ENCODE measurements at places on chromosomes 13 and 19.

GRCh38 chr19:8108560-8109445 lies 40.6 kb downstream of the FBN3 start:
- DNase-seq, result no peak

- no peak for DNase-seq
Observed at GRCh38 chr13:114019367-114019766, 45.5 kb upstream of the C13orf46 start.

DNA sequence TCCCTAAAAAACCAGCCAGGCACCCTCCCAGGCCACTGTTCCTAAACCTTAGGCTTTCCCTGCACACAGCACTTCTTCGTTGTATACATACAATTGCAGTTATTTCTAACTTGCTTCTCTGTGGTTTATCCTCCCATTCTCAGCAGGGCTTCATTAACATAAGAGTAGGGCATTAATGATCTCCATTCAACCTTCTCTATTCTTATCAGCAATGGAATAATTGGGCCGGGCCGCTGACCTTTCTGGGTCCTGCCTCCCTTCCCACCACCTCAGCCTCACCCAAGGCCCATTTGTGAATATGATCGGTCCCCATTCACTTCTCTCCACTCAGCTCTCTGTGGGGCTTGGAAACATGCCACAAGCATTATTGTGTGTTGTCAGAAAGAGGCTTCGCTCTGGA lies 184.2 kb downstream of the SUCLA2 start:
- no peak for DNase-seq

- DNase-seq, result no peak
Observed at GRCh38 chr19:10603873-10604459, 16.9 kb upstream of the AP1M2 start.

- DNase-seq, result no peak
Observed at GRCh38 chr19:15124572-15125231, 17.5 kb downstream of the SYDE1 start.

GRCh38 chr13:74550039-74550438 lies 415.8 kb upstream of the KLF12 start:
- DNase-seq, result no peak

GRCh38 chr13:62251734-62252133 lies 836.1 kb upstream of the PCDH20 start:
- DNase-seq, result no peak

- DNase-seq, result no peak
Observed at GRCh38 chr13:44259045-44260027, 114.3 kb upstream of the SERP2 start.

GRCh38 chr19:13931391-13932148 lies 6.6 kb downstream of the PODNL1 start:
- no peak for DNase-seq
